GM13976 (cell line): ENCODE measurements at places on chromosomes 7 and 10.

GRCh38 chr7:55177589-55178261 is 158.9 kb downstream of the EGFR start:
- no peak for DNase-seq

GRCh38 chr7:36514289-36515243 is 124.9 kb downstream of the ANLN start:
- no peak for DNase-seq

- DNase-seq: no peak
Measured at GRCh38 chr7:29146057-29146706, at the start of gene CPVL. CPVL (minus strand) TSS chr7:29146537; CDS start chr7:29121061, 25,476 bp downstream.

DNA sequence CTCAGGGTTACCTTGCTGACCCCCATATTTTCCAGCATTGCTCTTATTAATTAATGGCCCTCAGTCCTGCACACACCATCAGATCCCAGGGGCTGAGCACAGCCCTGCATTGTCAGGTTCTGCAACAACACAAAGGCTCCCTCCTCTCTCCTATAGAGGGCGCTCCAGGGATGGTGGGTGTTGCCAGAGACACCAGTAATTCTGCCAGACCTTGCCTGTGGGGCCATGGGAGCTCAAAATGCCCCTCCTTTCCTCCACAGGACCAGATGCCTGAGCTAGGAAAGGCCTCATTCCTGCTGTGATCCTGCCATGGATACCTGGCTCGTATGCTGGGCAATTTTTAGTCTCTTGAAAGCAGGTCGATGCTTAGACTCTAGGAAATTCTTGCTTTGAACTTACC is 42.8 kb upstream of the PRSS58 start:
- DNase-seq: no peak

DNA sequence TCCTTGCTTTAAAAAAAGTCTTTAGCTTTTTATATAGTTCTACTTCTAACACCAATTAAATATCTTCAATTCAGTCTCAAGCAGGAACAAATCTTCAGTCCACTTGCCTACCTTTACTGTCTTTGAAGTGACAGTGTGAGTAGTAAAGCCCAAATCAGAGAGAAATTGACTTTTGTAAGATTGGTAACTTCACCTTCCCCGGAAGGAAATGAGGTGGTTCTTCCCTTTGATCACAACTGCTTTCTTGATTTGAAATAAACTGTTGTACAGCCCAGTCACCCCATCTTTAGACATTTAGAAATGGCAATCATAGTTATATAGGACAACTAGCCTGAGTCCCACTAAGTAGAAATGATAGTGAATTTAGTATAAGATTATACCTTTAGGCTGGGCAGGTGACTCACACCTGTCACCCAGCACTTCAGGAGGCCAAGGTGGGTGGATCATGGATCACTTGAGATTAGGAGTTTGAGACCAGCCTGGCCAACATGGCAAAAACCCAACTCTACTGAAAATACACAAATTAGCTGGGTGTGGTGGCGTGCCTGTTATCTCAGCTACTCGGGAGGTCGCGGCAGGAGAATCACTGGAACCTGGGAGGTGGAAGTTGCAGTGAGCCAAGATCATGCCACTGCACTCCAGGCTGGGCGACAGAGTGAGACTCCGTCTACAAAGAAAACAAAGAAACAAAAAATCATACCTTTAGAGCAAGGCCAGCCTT is 4.7 kb downstream of the FAS start:
- no peak for DNase-seq

DNA sequence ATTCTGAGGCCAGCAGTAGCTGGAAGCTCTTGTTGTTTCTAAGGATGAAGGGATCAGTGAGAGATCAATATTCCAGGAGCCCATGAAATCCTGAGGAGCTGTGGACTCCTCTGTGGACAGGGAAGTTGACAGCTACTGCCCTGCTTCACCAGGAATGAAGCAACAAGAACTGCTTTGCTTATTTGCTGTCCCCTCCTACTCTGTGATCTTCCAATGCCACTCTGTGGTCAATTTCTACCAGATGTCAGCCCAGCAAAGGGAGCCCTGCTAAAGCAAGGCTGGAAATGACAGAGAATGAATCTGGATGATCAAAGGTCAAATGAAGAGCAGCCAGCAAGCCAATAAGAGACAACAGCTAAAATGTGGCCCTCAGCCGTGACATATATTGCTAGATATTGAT is 227.5 kb upstream of the CHRM2 start:
- DNase-seq: no peak

DNA sequence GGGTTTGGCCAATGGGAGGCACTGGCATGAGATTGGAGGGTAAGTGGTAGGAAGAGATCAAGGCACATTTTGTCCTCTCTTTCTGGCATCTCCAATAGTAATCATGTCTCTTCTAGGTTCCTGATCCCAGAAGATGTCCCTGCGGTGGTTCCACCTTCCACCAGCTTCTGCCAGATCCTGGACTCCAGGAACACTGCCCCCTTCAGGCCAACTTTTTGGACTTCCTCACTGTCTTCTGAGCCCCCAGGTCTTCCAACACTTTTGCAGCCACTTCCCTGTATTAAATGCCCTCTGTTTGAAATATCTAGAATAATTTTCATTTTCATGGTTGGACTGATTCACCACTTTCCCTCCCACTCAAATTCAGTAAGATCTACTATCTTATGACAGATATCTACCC is 60.9 kb downstream of the BAMBI start:
- no peak for DNase-seq

- no peak for DNase-seq
Measured at GRCh38 chr7:71182438-71182935, 50.5 kb downstream of the GALNT17 start.

DNA sequence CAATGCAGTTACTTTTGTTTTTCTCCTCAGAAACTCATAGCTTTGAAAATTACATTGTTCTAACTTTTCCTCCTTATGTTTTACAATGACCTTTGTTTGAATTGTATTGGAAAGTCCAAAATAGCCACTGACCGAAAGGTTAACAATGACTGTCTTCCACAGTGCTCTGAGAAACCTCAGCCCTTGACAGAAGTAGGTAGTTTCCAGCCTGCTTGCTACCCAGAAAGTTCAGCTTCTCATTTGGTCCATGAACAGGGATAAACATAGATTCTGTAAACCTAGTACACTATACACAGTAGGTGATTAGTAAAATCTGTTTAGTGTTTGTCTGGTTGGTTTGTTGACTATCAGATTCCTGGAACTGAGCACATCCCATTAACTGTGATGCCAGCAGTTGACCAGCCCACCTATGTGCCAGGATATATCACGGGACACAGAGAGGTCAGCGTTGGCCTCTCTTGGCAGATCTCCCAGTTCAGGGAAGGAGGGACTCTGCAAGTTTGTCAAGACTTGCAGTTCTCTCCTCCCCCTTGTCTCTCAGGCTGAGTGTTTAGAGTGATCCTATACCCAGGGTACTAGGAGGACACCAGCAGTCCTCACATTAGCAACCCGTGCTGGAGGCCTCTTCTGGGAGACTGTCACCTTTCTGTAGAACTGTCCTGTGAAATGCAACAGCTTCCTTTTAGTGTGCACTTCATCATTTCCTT is 297.6 kb downstream of the ARHGAP12 start:
- peak; percentile 45 for DNase-seq

DNA sequence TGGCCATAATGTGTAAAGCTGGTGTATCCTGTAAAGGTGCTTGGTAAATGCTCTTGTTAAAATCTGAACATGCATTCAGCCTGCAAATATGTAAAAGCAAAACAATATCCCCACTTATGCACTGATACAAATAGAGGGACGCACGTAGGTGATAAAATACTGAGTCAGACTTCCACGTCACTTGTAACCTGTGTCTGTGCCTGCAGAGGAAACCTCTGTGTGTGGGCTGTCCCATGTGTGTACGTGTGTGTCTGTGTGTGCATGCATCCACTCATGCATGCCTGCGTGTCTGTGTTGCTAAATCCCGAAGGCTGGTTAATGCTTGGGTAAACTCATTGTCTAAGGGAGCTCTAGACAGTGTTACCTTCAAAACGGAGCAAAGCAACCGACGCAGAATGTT is 68.9 kb downstream of the KLF6 start:
- DNase-seq: no peak

GRCh38 chr10:3735175-3735574 is 49.8 kb downstream of the KLF6 start:
- DNase-seq: no peak

DNA sequence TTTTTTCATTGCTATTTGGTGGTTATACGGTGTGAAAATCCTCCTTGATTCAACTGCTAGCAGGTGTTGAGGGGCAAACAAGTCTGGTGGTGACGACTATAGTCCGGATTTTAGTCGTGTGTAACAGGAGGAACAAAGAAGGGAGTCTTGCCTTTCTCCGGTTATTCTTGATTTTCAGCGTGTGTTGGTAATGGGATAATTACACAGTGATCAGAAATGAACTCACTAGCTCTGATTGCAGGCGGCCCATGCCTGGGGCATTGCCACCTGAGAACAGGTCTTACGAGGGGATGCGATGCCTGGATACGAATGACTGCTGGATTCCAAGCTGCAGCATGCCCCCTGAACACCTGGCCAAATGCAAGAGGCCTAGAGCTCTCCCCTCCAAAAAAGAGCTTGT is 72.8 kb downstream of the CAMK1D start:
- no peak for DNase-seq

GRCh38 chr7:98312201-98312600 is 30.7 kb downstream of the BRI3 start:
- no peak for DNase-seq

DNA sequence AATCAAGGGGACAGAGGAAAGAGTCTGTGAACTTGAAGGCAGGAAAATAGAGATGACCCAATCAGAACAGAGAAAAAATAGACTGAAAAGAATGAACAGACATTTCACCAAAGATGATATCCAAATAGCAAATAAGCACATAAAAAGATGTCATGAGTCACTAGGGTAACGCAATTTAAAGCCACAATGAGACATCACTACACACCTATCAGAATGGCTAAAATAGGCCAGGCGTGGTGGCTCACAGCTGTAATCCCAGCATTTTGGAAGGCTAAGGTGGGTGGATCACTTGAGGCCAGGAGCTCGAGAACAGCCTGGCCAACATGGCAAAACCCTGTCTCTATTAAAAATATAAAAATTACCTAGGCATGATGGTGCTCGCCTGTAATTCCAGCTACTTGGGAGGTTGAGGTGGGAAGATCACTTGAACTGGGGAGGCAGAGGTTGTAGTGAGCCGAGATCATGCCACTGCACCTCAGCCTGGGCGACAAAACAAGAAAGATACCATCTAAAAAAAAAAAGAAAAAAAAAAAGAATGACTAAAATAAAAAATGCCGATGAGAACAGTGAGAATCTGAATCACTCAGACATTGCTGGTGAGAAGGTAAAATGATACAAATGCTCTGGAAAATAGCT is 100.9 kb downstream of the LHPP start:
- no peak for DNase-seq

DNA sequence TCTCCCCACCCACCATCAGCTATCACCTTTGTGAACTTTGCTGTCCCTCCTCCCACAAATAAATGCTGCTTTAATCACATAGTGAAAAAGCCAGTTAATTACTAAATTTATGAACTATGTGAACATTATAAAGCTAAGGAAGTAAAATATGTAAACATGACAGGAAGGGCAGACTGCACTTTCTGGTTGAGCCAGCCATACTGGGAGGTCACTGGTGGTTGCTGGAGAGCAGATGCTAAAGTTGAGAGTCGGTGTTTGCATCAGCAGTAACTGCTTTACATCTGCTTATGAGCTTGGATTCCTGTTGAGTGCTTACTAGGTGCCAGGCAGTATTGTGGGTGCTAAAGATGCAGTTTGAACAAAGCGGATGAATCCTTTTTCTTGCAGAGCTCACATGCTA is 209.9 kb upstream of the FZD1 start:
- DNase-seq: no peak

GRCh38 chr10:5433182-5433581 is 20.8 kb downstream of the NET1 start:
- no peak for DNase-seq

- DNase-seq: peak; percentile 71
Measured at GRCh38 chr7:128459394-128459878, 3.8 kb downstream of the HILPDA start.

GRCh38 chr7:85620936-85621685 is 434.3 kb upstream of the SEMA3D start:
- no peak for DNase-seq

- no peak for DNase-seq
Measured at GRCh38 chr10:29448125-29448524, 159.3 kb downstream of the LYZL1 start.

- DNase-seq: no peak
Measured at GRCh38 chr10:35909121-35909720, 267.1 kb upstream of the FZD8 start.

GRCh38 chr7:37483627-37484026 is 35.0 kb upstream of the ELMO1 start:
- no peak for DNase-seq

- DNase-seq: no peak
Measured at GRCh38 chr10:96608805-96609204, 22.0 kb upstream of the TM9SF3 start.

GRCh38 chr10:103367379-103367781 is 396 bp upstream of the TAF5 start:
- DNase-seq: no peak

- DNase-seq: no peak
Measured at GRCh38 chr7:148483515-148484308, 106.9 kb upstream of the C7orf33 start.

DNA sequence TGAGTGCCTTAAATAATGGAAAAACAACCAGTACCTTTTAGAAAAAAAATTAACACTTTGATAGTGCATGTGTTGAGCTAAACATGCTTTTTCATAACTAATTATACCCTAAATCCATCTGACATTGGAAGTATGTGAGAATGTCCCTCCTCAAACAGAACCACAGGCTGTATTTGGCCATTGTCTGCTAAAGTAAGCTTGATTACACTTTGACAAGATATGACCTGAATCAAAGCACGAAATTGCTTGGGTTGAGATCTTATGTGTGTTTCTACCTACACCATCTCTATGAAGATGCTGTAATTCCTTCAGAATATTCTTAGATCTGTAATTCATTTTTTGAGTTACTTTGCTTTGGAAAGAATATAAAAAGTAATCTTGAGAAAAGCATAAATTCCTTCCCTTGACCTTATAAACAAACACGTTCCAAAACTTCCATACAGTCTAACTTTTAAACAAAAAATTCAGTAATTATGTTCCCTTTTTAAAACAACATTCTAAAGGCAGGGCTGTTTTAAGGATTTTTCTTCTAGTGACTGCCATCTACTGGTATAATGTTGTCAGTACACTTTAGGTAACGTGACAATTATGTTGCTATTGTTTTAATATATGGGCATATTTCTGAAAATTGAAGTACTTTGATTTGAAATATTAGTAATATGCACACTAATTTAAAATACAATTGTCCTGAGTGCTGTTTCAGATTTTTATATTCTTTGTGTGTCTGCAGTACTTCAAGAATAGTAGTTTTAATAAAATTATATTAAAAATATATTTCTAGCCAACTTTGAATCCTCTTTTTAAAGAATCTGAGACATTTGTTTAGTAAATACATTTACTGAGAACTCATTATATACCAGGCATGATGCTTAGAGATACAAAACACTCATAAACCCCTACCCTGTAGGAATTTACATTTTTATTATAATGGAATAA is 20.9 kb downstream of the CD36 start:
- peak; percentile 27 for DNase-seq
